ENCODE measurements at places on chromosomes 5 and 9. TPM values are rescaled to one million over a fixed set of nuclear protein-coding genes. Genes with fewer than 3 reads are reported as not detected.

SURF1 gene
- total RNA-seq, result 30.8 TPM

DNA sequence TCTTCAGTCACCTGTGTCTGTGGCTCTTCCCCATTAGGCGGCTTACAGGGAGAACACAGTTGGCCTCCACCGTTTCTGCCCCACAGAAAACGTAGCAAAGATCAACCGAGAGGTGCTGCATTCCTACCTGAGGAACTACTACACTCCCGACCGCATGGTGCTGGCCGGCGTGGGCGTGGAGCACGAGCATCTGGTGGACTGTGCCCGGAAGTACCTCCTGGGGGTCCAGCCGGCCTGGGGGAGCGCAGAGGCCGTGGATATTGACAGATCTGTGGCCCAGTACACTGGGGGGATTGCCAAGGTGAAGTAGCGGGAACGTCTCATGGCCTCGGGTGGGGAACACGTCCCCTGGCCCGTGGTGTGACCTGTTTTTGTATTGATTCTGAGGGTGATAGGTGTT, 6.5 kb downstream of the PMPCA start:
- H3K27ac ChIP-seq, result no peak overlapping the region
- no peak overlapping the region for H3K4me3 ChIP-seq
- DNase-seq, result no peak

DNA sequence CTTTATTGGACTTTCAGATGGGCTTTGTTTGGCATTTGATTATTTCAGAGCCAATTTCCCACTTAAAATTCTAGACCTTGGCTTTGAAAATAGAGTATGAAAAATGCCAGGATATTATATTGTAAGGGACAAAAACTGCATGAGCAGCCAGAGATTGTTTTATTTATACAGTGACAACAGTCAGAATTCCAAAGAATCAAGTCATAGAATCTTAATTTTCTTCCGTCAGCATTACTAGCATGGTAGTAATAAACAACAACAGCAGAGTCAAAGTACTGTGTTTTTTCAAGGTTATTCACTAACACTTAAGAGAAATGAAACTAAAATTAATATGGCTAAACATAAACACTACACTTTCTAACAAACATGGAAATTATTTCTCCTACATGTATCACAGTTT, 52.2 kb downstream of the MLLT3 start:
- DNase-seq, result no peak
- no peak overlapping the region for H3K4me3 ChIP-seq
- H3K27ac ChIP-seq, result no peak overlapping the region

GRCh38 chr5:178587763-178588611, 2.2 kb downstream of the COL23A1 start:
- H3K27ac ChIP-seq, result no peak overlapping the region
- no peak for DNase-seq
- no peaks in the 10 kb centered on the region for H3K36me3 ChIP-seq
- H3K4me3 ChIP-seq, result no peak overlapping the region

WNT8A gene
- not detected for total RNA-seq
